ENCODE measurements at places on chromosomes 5 and 9.

- DNase-seq = no peak
Measured at GRCh38 chr5:140590861-140591260, 26.2 kb downstream of the SLC35A4 start.

GRCh38 chr5:88689668-88690408 is 193.1 kb downstream of the MEF2C start:
- DNase-seq = no peak

GRCh38 chr5:35026280-35026840 is 21.4 kb downstream of the AGXT2 start:
- no peak for DNase-seq

DNA sequence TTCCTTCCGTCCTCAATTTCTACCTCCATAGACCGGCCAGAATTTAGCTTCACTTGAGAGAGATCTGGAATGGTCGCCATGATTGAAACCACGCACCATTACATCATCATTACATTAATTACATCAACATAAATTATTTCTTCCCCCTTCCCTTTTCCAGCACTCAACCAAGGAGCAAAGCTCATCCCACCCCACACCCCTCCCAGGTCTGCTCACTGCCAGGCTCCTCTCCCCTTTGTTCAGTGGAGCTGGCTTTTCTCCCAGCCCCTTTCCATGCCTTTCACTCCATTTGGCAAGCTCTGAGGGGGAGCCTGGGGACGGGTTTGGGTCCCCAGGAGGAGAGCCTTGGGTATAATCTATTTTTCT is 8.4 kb downstream of the RACK1 start:
- DNase-seq = no peak

DNA sequence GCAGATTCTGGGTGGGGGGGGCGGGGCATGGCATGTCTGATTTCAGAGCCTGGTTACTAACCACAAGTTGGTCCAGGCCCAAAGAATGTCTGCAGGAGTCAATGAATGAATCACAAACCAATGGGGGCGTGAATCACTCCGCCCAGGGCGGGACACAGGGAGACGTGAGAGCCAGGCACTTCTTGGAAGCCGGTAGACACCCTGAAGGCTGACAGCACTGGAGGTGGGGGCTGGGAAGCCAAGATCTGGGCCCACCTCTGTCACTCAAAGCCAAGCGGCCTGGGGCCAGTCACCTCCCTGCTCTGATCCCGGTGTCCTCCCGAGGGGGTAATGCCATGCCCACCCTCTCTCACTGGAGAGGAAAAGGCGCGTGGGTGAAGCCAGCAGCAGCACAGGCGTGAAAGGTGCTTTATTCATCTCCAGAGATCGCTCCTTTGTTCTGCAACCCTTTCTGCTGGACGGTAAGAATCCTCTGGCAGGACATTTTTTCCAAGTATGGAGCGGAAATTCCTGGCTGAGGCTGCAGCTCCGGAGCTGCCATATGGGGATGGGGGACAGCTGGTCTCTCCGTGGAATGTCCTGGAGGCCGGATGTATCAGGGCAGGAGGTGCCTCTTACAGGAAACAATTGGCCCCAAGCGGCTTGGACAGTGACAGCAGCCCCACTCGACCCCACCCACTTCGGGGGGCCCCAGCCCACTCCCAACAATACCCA is 85.0 kb downstream of the STK10 start:
- no peak for DNase-seq

GRCh38 chr5:133325864-133326263 is 274.1 kb downstream of the HSPA4 start:
- no peak for DNase-seq

Measured in stimulated activated CD4-positive, alpha-beta T cell treated with anti-CD3 and anti-CD28 coated beads, Interleukin-1b, Interleukin-23, amount 100 ng/mL, for 4 hours (primary cell).